Astrocyte of the cerebellum (primary cell): ENCODE measurements at places on chromosomes 12 and 14.

- no peak for DNase-seq
These were observed 192.2 kb upstream of the C14orf180 start for GRCh38 chr14:104387022-104388010.

DNA sequence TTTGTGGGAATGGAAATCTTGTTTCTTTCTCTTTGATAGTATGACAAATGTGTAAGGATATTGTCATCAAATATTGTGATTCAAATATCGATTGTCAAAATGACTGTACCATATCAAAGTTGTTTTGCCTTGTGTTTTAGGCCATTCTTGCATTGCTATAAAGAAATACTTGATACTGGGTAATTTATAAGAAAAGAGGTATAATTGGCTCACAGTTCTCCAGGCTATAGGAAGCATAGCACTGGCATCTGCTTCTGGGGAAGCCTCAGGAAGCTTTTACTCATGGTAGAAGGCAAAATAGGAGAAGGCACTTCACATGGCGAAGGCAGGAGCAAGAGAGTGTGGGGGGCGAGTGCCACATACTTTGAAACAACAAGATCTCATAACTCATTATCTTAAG, 7.8 kb downstream of the TRMT5 start:
- DNase-seq = no peak

DNA sequence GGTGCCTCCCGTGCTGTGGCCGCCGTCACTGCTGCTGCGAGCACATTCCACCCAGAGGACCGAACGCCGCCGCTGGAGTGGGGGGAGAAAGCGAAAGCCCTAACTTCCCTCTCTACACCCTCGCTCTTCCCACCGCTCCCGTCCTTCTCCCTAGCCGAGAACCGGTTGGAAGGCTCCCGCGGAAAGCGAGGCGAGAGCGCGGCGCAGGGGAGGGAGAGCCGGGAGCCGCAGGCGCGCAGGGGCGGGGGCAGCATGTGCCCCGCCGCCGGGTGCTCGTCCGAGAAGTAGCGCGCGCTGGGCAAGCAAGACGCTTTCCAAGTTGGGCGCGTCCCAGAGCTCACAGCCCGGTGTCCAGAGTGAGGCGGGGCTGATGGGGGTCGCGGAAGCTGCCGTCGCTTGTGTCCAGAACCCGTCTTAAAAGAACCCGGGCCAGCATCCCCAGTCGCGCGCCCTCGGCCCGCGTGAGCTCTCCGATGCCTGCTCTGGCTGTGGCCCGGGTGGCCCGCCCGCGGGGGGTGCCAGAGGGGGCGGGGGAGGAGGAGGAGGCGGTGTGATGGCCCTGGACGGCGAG, at the start of gene TRHDE:
Gene TRHDE, plus strand, starts transcription at position 280 of the 571 bp plus-strand sequence. Its CDS starts 274 bp downstream, at position 554.
- DNase-seq = no peak

DNA sequence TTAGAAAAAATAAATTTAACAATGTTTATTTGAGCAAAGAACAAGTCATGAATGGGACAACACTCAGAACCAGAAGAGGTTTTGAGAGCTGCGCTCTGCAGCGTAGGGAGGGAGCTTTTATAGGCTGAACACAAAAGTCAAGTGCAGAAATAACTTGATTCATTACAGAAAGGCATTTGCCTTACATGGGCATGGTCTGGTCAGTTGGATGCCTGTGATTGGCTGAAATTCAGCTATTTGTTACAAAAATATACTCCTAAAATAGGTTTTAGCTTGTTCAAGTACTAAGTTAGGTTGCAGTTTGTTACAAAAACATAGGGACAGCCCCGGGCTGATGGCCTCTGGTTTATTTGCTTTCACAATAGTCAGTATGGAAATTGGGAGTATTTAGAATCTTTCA, 118.0 kb downstream of the NUAK1 start:
- DNase-seq = no peak

- DNase-seq = peak; percentile 32
These were observed 682 bp downstream of the KIAA0586 start for GRCh38 chr14:58428118-58428683.

DNA sequence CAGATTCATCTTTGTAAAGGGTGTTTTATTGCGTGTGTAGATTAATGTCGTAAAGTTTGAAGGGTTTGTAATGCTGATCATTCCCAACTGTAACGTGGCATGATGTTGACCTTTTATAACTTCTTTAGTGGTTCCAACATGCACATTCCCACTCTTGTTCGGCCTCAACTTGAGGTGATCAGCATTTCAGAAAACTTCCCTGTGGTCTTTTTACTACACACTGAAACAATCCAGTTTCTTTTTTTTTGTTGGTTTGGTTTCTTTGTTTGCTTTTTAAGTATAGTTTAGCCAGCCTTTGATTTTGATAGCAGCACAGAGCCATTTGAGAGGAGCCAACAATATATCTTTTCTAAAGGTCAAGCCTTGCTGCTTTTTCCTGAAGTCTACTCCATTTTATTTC, 22.8 kb downstream of the UTP20 start:
- no peak for DNase-seq

DNA sequence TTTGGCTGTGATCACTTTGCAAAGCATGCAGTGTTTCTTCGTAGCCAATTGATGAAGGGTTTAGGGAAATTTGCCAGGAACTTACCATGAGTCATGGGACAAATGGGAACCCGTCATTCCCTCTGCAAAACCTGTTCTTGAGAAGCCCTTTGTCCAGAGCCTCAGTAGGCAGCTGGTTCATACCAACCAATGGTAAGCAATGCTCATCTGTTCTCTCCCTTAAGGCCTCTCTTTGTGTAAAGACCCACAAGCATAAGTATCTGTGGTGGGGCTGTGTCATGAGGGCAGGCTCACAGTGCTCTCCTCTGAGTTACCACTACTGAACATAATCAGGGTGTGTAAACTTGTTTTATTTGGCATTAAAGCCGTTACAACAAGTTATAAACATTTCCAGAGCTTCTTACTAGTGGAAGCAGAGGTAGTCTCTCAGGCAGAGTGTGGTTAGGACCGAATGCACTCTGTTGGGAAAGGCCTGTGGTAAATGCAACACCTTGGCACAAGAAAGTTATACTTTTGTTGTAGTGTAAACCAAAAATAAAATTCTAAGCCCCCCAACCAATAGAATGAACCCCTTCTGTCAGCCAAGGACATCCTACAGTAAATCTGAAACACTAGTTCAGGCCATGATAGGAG, 119.8 kb downstream of the SINHCAF start:
- DNase-seq = peak; percentile 52

- DNase-seq = no peak
These were observed 146.4 kb upstream of the PRICKLE1 start for GRCh38 chr12:42735861-42736361.

GRCh38 chr14:87419925-87420324, 573.1 kb downstream of the GALC start:
- DNase-seq = no peak

DNA sequence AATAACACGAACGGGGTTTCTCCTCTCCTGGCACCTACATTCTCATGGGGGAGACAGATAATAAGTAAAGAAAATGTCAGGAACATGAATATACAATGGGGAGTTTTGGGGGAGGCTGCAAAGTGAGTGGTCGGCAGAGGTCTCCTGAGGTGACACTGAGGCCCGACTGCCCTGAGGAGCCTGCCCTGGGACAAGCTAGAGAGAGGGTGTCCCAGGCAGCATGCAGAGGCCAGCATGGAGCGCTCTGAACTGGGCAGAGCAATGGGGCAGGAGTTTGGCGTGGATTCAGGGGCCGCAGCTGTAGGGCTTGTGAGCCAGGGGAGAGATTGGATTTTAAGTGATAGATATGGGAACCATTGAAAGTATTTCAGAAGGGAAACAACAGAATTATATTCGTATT, 320.5 kb downstream of the CACNA1C start:
- no peak for DNase-seq

DNA sequence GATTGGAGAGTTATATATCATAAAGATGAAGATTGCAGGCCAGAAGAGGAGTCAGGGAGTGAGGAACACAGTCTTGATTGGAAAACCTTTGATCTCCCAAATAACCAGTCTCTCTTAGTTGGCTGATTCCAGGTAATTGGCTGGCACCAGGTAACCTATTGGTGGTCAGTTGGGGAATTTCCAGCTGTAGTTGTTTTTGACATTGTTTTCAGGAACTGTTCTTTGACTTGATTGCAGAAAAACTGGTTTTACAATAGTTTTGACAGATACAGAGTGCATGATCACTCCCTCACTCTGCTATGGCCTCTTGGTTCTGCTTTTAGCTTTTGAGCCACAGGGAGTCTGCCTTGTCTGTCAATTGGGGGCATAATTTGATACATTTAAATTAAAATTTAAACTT, 71.6 kb downstream of the ZNF641 start:
- no peak for DNase-seq

DNA sequence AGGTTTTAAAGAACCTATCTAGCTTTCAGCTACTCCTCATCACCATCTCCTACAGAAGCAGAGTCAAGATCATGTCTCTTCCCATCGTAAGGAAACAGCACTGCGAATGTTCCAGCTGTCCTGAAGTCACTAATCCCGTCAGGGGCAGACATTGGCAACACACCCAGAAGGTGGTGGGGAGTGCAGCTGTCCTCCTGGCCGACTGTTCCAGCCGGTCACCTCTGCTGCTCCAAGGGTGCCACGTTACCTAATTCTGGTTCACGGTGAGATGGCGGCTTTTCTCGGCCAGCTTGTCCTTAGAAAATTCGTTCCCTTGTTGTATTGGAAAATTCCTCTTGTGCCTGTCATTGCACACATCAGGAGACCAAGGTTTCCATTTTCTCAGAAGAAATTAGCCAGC, 196.2 kb downstream of the ZFP36L1 start:
- DNase-seq = no peak

GRCh38 chr14:52266179-52266578, 1.3 kb upstream of the PTGDR start:
- DNase-seq = peak; percentile 42

DNA sequence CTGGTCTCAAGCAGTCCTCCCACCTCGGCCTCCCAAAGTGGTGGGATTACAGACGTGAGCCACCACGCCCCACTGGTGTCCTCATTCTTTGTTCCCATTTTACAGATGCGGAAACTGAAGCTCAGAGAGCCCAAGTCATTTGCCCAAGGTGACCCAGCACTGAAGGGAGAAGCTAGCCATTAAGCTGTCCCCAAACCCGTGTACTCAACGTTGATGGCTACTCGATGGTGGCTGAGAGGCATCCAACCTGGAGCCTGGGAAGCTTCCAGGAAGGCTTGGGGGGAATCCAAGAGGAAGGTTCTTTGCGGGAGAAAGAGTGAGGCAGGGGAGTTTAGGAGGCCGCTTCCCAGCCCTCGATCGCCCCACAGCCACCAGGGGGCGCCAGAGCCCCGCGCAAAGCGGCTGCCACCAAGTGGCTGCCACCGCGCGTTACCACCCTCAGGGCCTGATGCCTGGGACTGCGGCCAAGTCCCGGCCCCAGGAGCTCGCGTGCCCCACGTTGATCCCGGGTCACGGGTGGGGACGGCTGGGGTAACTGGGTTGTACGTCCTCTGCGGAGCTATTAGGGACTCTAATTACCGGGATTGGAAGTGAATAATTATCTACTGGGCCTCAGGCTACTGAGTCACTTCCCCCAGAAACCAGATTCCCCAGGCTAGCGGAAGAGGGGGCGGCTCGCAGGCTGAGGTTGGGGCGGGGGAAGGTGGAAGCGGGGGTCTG, 8.8 kb upstream of the SH2B3 start:
- DNase-seq = peak; percentile 46

GRCh38 chr12:23911574-23911973, 37.9 kb downstream of the SOX5 start:
- DNase-seq = no peak

DNA sequence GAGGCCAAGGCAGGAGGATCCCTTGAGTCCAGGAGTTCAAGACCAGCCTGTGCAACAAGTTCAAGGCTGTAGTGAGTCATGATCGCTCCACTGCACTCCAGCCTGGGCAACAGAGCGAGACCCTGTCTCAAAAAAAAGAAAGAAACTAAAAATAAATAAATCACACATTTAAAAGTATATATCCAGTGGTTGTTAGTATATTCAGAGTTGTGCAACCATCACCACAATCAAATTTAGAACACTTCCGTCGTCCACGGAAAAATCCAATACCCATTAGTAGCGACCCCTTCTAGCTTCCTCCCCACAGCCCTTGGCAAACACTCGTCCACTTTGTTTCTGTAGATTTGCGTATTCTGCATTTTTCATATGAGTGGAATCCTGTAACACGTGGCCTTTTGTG, 44.7 kb upstream of the EML1 start:
- no peak for DNase-seq

- no peak for DNase-seq
These were observed 318.6 kb downstream of the ITPR2 start for GRCh38 chr12:26514364-26514763.

GRCh38 chr12:103830025-103830725, 10.9 kb downstream of the NT5DC3 start:
- DNase-seq = no peak

- no peak for DNase-seq
These were observed 1062.1 kb downstream of the SLC6A15 start for GRCh38 chr12:83850531-83850930.

DNA sequence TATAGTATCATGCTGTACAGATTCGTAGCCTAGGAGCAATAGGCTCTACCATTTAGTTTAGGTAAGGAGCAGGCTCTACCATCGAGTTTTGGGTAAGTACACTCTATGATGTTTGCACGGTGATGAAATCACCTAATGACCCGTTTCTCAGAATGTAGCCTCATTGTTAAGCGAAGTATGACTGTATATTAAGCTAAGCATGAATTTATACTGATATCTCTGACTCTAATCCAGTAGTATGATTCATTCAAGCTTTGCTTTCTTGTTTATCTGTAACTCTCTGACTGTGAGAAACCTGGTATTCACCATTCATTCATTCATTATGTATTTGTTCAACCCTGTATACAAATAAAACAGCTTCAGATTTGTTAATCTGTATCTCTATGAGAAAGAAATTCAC, 283.9 kb upstream of the PRICKLE1 start:
- DNase-seq = no peak

DNA sequence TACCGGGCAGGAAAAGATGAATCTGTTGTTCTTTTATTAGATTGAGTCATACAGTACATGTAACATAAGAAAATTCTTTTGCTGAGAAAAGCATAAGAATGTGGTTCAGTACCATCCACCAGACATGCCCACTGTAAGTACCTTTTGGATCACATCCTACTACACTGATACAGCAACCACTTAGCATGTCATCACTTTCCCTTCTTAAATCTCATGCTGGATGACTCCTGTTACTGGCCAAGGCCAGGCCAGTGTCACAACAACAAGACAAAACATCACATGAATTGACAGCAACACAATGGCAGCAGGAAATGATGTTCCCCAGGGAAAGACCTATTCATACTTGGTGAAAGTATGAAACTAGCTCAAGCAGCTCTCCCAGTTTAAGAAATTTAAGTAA, 46.4 kb downstream of the STXBP6 start:
- DNase-seq = no peak

- no peak for DNase-seq
These were observed 295.7 kb upstream of the FKBP4 start for GRCh38 chr12:2498964-2499500.

GRCh38 chr12:93757792-93758694, 80.9 kb downstream of the CRADD start:
- no peak for DNase-seq

DNA sequence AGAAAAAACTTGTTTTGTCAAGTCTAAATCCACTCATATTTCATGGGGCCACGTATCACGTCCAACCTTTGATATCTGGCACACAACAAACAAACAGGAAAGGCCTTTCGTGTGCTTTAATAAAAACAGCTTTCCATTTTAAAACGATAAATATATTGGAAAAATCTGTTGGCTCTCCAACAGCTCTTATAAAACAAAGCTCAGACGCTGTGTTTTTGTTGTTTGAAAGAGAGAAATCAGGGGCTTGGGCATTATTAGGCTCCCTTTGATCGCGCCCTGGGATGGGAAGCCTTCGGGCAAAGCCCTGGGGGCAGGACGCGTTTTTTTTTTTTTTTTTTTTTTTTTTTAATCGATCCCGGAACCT, 429 bp upstream of the PLEKHA5 start:
- no peak for DNase-seq

GRCh38 chr12:121800694-121801594, 2.9 kb upstream of the SETD1B start:
- DNase-seq = no peak
